ENCODE measurements at places on chromosomes 3 and 15.

- no peak for DNase-seq
These were observed 15.6 kb downstream of the FAH start for GRCh38 chr15:80168421-80168820.

DNA sequence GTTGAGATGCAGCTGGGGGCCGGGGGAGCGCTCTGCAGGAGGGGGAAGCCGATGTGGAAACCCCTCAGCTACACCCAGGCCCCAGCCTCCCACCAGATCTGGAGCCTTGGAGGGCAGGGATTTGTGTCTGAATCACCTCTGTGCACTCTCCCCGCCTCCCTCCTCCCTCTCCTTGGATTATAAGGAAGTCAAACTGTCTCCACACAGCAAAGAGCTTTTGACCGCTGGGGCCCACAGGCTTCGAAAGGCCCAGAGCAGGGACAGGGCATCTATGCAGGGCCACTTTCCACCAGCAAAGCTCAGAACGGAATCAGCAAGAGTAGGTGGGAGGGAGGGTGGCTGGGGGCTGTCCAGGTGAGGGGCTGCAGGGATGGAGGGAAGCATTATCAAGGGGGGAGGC is 68.9 kb downstream of the IQSEC1 start:
- no peak for DNase-seq

GRCh38 chr3:63051920-63052319 is 176.7 kb upstream of the CADPS start:
- DNase-seq, result no peak

DNA sequence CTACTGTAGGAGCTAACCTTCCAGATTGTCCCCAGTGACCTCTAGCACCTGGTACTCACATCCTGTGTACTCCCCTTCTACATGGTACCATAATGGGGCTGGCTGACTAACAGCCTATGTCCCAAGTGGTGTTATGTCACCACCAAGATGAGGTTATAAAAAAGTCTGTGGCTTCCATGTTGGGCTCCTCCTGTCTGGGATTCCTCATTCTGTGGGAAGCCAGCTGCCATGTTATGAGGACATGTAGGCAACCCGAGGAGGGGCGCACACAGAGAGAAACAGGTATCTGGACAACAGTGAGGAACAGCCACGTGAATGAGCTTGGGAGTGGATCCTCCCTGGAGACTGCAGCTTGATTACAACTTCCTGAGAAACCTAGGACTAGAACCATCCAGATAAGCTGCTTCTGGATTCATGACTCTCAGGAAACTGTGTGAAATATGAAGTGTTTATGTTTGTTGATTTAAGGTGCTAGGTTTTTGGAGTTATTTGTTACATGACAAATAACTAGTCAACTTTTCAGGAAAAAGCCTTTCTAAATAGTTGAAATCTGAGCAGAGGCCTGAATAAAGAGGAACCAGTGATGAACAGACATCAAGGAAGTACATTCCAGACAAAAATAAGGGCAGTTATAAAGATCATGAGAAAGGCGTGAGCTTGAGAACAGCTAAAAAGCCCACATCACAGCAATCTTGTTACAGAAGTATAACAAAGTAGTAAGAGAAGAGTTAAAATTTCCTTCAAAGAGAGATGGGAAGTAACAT is 21.7 kb downstream of the GOLIM4 start:
- no peak for DNase-seq

GRCh38 chr3:18233987-18234716 is 191.0 kb downstream of the SATB1 start:
- no peak for DNase-seq
